ENCODE measurements at places on chromosomes 2 and 18.
A peak's percentile ranks its signal among the peaks of the same experiment; 100 is the strongest.

GRCh38 chr2:195932-196331 is 67.9 kb downstream of the SH3YL1 start:
- no peak for DNase-seq

GRCh38 chr2:238969857-238970256 is 122.0 kb downstream of the TWIST2 start:
- no peak for DNase-seq

GRCh38 chr2:231526341-231527090 is 3.7 kb downstream of the NMUR1 start:
- DNase-seq: no peak

- DNase-seq: no peak
These were observed 208.1 kb downstream of the KLHL29 start for GRCh38 chr2:23592898-23593751.

DNA sequence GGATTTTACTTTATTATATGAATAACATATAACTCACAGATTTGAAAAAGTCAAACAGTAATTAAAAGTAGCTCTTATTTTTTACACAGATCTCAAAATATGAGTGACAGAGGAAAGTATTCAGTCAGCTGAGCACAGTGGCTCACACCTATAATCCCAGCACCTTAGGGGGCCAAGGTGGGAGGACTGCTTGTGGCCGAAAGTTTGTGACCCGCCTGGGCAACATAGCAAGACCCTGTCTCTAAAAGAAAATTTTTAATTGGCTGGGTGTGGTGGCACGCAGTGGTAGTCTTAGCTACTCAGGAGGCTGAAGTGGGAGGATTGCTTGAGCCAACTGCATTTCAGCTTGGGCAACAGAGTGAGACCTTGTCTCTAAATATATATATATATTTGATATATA is 19.2 kb upstream of the UGP2 start:
- DNase-seq: no peak

DNA sequence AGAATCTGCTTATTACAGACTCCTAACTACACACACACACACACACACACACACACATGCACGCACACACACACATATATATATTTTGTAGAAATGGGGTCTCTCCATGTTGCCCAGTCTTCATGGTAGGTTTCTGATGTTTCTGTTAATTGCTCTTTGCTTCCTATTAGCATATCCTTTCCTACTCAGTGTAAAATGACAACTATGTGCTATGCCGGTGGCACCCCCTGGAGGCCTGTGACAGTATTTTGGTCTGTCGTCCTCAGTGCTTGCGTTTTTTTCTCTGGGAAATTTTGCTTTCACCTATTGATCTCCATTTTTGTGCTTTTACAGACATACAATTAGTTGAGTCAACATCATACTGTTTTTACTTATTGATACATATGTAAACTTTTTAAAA is 322.1 kb downstream of the LRRTM1 start:
- peak; percentile 16 for DNase-seq

DNA sequence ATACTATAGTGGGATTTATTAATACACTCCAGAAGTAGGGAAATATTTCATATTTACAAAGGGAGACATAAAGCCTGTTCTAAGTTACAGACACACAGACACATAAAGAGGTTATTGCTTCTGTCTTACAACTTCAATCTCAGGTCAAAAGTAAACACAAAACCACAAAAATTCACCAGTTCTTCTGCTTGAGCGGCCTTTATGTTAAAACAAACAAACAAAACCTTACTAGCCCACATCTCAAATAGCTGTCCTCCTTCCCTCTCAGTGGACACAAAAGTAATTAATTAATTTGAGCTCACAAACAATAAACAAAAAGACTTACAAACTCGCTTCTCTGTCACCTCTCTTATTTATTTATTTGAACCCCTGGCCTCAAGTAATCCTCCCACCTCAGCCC is 1.5 kb upstream of the ASNSD1 start:
- no peak for DNase-seq

DNA sequence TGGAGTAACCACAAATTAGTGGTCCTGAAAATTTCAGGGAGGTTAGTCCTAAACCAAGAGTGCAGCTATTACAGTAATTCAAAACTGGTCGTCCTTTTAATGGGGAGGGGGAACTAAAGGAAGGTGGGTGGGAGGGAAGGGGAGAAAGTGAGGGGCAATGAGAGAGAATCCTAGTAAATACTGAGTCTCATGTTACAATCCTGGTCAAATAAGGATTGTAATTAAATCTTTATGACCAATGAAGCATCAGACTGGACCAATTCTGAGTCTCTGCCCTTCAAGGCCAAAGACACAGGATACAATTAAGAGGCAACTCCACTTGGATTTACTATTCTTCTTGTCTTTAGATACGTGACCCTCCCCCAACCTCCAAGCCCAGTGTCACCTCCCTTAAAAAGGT is 262.9 kb downstream of the BCL11A start:
- DNase-seq: no peak

- DNase-seq: no peak
These were observed 76.8 kb downstream of the RNF152 start for GRCh38 chr18:61815885-61816470.

DNA sequence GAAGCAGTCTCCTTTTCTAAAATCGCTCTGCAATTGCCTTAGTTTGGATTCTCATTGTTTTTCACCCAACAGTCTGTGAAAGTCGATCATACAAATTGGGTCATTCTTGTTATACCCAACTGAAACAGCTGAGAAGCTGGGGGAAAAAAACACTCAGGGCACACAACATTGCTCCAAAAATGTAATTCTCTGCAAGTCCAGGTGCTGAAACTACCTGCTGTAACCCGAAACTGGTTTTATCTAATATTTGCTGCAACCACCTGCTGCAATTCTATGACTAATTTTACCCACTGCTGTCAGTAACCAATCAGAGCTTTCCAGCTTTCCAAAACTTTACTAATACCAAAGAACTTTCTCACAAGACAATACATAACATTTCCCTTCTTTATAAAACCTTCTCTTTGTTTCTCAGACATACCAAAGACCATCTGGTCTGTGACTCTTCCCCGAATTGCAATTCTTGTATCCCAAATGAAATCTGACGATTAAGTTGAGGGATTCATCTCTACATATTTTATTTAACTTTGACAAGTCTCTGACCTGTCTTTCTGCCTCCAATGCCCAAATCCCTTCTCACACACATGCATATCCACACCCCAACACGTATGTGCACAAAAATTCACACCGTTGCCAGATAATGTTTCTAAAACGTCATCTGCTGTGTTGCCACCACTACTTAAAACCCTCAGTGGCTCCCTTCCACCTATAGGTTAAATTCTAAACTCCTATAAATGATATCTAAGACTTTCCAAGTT is 198.3 kb downstream of the PIEZO2 start:
- no peak for DNase-seq

GRCh38 chr18:26071020-26071419 is 19.4 kb downstream of the SS18 start:
- no peak for DNase-seq

GRCh38 chr2:226478109-226478809 is 321.4 kb downstream of the IRS1 start:
- DNase-seq: no peak

GRCh38 chr2:239472235-239472775 is 71.5 kb upstream of the HDAC4 start:
- DNase-seq: no peak

DNA sequence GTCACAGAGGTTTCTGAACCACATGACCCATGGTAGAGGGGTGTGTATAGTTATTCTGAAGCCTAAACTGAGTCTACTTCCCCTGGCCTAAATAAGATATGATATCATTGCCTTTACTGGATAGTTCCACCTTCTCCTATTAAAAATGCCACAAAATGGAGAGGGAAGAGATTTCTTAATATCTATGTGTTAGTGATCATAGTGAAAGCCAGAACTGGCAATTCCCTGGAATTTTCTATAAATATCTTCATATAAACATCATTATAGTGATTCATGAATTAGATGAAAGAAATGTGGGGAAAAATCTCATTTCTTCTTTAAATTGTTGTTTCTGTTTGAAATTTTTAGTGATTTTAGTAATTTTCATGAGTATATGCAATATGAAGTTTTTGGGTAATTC is 45.8 kb downstream of the TSHZ1 start:
- no peak for DNase-seq

DNA sequence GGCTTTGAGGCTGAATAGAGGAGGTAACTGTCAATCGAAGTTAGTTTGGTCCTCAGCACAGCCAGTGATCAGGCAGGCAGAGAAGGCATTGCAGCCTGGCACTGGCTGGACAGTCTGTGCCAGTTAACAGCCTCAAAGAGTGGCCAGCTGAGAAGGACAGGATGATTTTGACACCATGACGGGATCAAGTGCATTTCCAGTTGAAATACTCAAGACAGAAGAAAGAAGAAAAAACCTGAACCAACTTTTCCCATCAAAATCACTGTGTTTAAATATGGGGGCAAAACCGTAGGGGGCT is 96.7 kb upstream of the ZCCHC2 start:
- no peak for DNase-seq

DNA sequence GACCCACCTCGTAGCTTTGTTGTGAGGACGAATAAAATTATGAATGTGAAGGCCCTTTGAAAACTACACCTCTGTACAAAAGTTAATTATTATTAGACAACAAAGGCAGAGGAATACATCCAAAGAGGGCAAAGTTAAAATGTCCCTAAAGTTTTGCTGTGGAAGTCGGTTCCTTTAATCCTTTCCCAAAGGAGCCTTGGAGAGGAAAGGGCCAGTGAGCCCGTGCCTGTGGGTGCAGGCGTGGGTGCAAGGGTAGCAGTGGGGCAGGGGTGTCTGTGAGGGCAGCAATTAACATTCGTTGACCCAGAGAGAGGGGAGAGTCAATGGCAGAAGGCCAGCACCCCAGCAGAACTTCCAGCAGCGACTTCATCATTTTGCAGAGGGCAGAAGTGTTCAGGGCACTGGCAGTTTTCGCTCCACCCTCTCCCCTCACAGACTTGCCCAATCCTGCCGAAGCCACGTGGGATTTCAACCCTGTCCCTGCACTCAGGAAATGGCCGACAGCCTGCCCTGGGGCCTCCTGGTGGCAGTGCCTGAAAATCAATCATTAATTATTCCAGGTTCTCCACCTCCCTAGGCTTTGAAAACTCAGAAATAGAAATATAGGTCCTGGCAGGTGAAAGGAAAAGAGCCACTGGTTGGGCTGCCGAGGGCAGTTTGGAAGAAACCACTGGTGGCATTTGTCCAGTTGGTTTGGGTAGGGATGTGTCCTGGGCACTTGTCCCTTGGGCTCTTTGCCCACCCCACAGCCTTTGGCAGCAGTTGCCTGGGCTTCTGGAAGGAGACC is 4.2 kb upstream of the PAX8 start:
- peak; percentile 67 for DNase-seq

GRCh38 chr18:10660179-10660884 is 134.5 kb downstream of the NAPG start:
- no peak for DNase-seq

- no peak for DNase-seq
These were observed 160.8 kb downstream of the TGIF1 start for GRCh38 chr18:3610813-3611212.

DNA sequence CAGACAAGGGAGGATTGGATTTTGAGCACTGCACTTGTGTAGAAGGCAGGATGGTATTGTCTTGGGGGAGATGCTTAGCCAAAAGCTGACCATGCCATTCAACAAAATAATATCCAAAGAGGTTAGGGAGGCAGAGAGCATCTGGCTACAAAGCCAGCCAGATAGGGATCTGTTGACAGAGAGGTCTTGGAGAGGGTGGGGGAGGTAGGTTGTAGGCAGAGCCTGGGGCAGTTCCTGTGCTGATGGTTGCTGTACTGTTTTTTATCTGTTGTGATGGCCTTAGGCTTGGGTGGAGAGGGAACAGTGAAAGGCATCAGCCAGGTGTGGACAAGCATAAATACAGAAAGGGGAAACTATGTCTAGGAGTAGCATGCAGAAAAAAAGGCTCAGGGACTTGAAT is 100.9 kb downstream of the AQP4 start:
- no peak for DNase-seq

DNA sequence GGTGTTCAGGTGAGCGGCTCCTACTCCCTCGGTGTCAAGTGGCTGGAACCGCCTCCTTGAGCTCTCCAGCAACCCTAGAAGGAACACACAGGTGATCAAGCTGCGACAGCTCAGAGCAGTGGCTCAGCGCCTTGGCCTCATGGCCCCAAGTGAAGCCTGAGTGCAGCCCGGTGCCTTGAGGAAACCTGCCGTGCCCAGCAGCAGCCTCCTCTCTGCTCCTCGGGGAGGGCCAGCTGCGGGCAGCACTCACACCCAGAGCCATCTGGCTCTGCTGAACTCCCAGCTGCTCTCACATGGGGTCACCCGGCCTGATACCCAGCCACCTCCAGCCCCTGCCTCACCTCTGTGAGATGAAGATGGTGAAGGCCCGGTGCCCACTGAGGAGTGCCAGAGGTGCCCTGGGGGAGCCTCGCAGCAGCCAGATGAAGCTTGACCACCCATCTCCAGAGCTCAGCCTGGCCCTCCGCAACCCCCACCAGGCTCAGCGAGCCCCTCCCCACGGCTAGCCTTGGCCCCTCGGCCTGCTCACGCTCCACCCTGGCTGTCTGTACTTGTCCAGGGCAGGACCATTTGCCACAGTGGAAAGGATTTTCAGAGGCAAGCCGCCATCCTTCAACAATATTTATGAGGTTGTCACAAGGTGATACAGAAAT is 70.6 kb upstream of the RAB6C start:
- DNase-seq: no peak

GRCh38 chr2:224041554-224041953 is 2.5 kb upstream of the SERPINE2 start:
- no peak for DNase-seq
